ENCODE measurements at places on chromosomes 1 and 21.

- peak; percentile 65 for DNase-seq
- H3K4me1 ChIP-seq: peaks cover 2% of the 10 kb centered on the region
- peak overlapping the region; percentile 70 for H3K27ac ChIP-seq
- peak overlapping the region; percentile 71 for H3K4me3 ChIP-seq
Observed at GRCh38 chr1:67682659-67683197, 2.3 kb upstream of the GADD45A start.

- no peaks in the 10 kb centered on the region for H3K36me3 ChIP-seq
- no peak overlapping the region for H3K4me3 ChIP-seq
- no peaks in the 10 kb centered on the region for H3K4me1 ChIP-seq
- no peak overlapping the region for H3K27ac ChIP-seq
- DNase-seq: no peak
- H3K27me3 ChIP-seq: no peaks in the 10 kb centered on the region
Observed at GRCh38 chr1:182217967-182218366, 156.5 kb upstream of the ZNF648 start.

- no peaks in the 10 kb centered on the region for H3K4me1 ChIP-seq
- H3K36me3 ChIP-seq: no peaks in the 10 kb centered on the region
- no peak overlapping the region for H3K4me3 ChIP-seq
- no peak overlapping the region for H3K27ac ChIP-seq
- no peak for DNase-seq
Observed at GRCh38 chr1:235857756-235858155, 8.9 kb downstream of the LYST start.

DNA sequence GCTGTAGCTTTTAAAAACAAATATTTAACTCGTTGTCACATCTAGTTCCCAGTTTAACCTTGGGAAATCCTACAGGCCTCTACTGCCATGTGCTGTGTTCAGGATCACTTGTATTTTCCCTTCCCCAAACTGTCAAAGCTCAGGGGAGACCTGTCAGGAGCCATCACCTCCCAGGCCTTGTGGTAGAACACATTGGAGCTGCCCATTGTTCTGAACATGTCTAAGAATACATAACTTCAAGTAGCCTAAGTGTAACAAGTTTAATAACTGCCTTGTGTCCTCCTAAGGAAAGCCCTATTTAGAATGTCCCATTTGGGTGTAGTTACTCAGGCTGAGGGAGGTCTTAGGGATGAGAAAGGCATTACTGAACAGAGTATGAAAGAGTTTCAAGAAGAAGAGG is 28.6 kb upstream of the PIGC start:
- no peak overlapping the region for H3K27ac ChIP-seq
- no peaks in the 10 kb centered on the region for H3K27me3 ChIP-seq
- H3K36me3 ChIP-seq: no peaks in the 10 kb centered on the region
- no peak for DNase-seq

DNA sequence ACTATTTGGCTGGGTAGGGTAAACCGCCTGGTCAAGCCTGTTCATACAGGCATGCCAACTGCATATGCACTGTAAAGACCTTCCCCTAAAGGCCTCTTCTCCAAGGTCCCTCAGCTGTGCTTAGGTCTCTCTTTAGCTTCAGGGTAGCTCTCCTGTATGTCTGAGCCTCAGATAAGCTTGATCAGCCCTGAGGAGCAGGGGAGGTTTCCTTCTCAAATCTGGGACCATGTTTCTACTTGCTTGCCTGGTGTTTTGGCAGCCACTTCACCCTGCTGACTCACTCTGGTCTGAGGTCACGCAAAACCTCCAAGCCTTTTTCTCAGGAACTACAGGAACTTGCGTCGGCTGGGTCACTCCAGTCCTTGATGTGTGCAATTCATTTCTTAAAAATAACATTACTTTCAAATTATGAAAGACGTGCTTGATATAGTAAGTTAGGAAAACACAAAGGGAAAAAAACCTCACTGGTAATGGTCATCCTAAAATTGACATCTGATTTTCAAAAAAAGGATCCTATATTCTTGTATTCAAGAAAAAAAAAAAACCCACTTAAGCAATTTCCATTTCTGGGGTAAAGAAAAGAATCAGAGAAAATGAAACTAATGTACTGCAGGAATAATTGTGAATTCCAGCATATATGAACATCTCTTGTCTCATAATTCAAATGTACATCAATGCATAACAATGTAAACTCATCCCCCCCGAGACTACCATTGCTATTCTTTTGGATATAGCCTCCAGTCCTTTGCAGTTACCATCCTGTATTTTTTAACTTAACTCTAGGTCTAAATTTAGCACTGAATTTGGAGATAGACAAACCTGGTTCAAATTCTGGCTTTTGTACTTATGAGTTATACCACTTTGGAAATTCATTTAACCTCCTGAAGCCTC is 24.8 kb upstream of the RNF19B start:
- H3K4me3 ChIP-seq: peak overlapping the region; percentile 39
- peak; percentile 95 for DNase-seq
- H3K27ac ChIP-seq: peak overlapping the region; percentile 37
- H3K4me1 ChIP-seq: peaks cover 19% of the 10 kb centered on the region

- peaks cover 50% of the 10 kb centered on the region for H3K4me1 ChIP-seq
- H3K27ac ChIP-seq: no peak overlapping the region
- no peaks in the 10 kb centered on the region for H3K27me3 ChIP-seq
- no peak overlapping the region for H3K4me3 ChIP-seq
- DNase-seq: no peak
- no peaks in the 10 kb centered on the region for H3K36me3 ChIP-seq
Observed at GRCh38 chr1:14999441-14999840, 154.1 kb upstream of the TMEM51 start.

GRCh38 chr1:25020173-25020845 is 90.2 kb upstream of the RUNX3 start:
- H3K27me3 ChIP-seq: no peaks in the 10 kb centered on the region
- no peak overlapping the region for H3K4me3 ChIP-seq
- no peak for DNase-seq
- no peak overlapping the region for H3K27ac ChIP-seq

GRCh38 chr1:174740249-174740968 is 259.3 kb upstream of the CACYBP start:
- H3K4me3 ChIP-seq: no peak overlapping the region
- H3K27ac ChIP-seq: no peak overlapping the region
- DNase-seq: peak; percentile 43
- no peaks in the 10 kb centered on the region for H3K36me3 ChIP-seq

GRCh38 chr1:158112994-158113758 is 67.5 kb upstream of the CD1D start:
- peak overlapping the region; percentile 89 for H3K27ac ChIP-seq
- H3K27me3 ChIP-seq: no peaks in the 10 kb centered on the region
- H3K4me1 ChIP-seq: peaks cover 10% of the 10 kb centered on the region
- peak overlapping the region; percentile 50 for H3K4me3 ChIP-seq
- H3K36me3 ChIP-seq: no peaks in the 10 kb centered on the region

DNA sequence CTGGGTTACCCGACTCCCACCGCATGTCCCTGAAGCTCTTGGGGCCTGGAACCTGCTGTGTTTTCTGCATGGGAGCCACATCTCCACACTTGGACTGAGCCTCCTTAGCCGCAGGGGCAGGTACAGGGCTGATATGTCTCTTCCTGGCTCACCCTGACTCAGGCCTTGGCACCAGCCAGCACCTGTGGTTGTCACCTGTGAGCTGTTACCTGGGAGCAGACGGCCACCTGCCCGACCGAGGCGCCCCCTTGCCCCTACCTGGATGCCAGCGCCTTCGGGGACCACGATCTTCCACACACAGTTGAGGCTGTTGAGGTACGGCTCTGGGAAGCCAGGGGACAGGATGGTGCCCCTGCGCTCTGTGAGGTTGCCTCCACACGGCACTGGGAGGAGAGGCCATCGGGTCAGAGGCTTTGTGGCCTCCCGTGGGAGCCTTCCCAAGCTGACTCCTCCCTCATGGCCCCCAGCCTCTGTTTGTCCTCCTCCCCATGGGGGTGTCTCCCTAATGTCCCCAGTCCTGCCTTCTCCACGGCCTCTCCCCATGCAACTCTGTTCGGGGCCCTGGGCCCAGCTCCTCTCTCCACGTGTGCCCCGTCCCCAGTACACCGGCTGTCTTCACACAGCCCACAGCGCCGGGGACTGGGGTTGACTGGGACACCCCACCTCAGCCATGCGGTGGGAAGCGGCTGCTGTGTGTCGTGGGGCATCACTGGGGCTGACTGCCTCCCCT is 152.0 kb downstream of the ZSCAN20 start:
- DNase-seq: no peak
- no peak overlapping the region for H3K4me3 ChIP-seq
- H3K27me3 ChIP-seq: peaks cover 3% of the 10 kb centered on the region
- H3K27ac ChIP-seq: no peak overlapping the region

DNA sequence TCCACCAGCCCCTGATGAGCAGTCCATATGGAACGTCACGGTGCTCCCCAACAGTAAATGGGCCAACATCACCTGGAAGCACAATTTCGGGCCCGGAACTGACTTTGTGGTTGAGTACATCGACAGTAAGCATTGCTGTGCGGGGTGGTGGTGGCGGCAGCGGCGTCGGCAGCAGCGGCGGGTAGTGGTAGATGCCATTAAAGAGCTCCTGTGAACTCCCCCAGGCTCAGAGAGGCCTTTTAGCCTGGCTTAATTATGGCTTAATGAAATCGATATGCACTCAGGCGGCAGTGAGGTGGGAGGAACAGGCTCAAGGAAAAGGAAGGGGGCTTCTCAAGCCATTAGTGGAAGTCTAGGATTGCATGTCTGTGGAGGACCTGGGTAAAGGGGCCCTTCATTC is 41.9 kb upstream of the CNTN2 start:
- peaks cover 48% of the 10 kb centered on the region for H3K36me3 ChIP-seq
- H3K27ac ChIP-seq: no peak overlapping the region
- peaks cover 3% of the 10 kb centered on the region for H3K4me1 ChIP-seq
- H3K4me3 ChIP-seq: no peak overlapping the region
- DNase-seq: no peak

- no peak overlapping the region for H3K4me3 ChIP-seq
- peaks cover 10% of the 10 kb centered on the region for H3K27me3 ChIP-seq
- no peak for DNase-seq
- H3K27ac ChIP-seq: no peak overlapping the region
- H3K4me1 ChIP-seq: no peaks in the 10 kb centered on the region
Observed at GRCh38 chr1:223872308-223872901, 26.7 kb upstream of the TP53BP2 start.

DNA sequence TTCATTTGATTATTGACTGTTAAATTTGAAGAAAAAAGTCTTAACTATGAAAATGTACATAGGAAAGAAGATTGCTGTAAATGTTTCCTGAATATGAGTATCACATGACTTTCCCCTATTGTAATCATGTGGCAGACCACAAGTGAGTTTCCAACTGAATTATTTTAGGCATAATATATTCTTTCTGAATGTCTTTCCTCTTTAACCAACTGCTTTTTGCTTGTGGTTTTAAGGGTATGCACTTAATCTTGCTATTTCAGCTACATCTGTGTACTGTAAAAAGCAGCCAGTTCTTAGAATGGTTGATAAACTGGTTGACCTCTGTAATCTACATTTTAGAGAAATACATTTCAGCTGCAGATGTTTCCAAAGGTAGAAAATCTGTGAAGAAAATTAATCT is 400.7 kb downstream of the NEGR1 start:
- H3K27me3 ChIP-seq: no peaks in the 10 kb centered on the region
- no peak overlapping the region for H3K27ac ChIP-seq
- DNase-seq: no peak
- H3K4me3 ChIP-seq: no peak overlapping the region
- H3K4me1 ChIP-seq: no peaks in the 10 kb centered on the region
- H3K36me3 ChIP-seq: no peaks in the 10 kb centered on the region

DNA sequence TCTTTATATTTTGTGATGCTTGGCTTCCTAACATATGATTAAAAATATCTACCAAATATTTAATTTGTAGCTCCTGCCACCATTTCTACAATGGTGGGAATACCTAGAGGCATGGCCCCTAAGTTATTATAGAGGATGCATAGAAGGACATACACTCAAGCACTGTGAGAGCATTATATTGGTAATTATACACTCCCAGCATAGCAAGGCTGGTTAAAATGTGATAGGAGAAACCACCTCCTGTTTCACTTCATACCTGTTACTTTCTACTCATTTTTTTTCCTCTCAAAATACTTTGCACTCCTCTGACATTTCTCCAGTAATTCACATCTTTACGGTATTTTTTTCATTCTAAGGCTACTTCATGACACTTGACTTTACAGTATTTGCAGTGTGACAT is 92.9 kb downstream of the HS2ST1 start:
- no peaks in the 10 kb centered on the region for H3K4me1 ChIP-seq
- H3K27me3 ChIP-seq: no peaks in the 10 kb centered on the region
- no peak overlapping the region for H3K27ac ChIP-seq
- no peaks in the 10 kb centered on the region for H3K36me3 ChIP-seq
- no peak overlapping the region for H3K4me3 ChIP-seq
- no peak for DNase-seq

GRCh38 chr1:233224311-233224710 is 71.2 kb downstream of the PCNX2 start:
- H3K27me3 ChIP-seq: no peaks in the 10 kb centered on the region
- H3K27ac ChIP-seq: peak overlapping the region; percentile 58
- H3K4me3 ChIP-seq: no peak overlapping the region
- peak; percentile 39 for DNase-seq
- H3K4me1 ChIP-seq: no peaks in the 10 kb centered on the region
- H3K36me3 ChIP-seq: peaks cover 12% of the 10 kb centered on the region

GRCh38 chr1:207088161-207088560 is 499 bp upstream of the C4BPB start:
- no peak overlapping the region for H3K4me3 ChIP-seq
- no peak overlapping the region for H3K27ac ChIP-seq
- peaks cover 3% of the 10 kb centered on the region for H3K27me3 ChIP-seq
- H3K36me3 ChIP-seq: no peaks in the 10 kb centered on the region

- DNase-seq: no peak
- H3K4me3 ChIP-seq: no peak overlapping the region
- no peaks in the 10 kb centered on the region for H3K36me3 ChIP-seq
- H3K4me1 ChIP-seq: peaks cover 2% of the 10 kb centered on the region
Observed at GRCh38 chr1:11342621-11343032, 69.6 kb downstream of the UBIAD1 start.

DNA sequence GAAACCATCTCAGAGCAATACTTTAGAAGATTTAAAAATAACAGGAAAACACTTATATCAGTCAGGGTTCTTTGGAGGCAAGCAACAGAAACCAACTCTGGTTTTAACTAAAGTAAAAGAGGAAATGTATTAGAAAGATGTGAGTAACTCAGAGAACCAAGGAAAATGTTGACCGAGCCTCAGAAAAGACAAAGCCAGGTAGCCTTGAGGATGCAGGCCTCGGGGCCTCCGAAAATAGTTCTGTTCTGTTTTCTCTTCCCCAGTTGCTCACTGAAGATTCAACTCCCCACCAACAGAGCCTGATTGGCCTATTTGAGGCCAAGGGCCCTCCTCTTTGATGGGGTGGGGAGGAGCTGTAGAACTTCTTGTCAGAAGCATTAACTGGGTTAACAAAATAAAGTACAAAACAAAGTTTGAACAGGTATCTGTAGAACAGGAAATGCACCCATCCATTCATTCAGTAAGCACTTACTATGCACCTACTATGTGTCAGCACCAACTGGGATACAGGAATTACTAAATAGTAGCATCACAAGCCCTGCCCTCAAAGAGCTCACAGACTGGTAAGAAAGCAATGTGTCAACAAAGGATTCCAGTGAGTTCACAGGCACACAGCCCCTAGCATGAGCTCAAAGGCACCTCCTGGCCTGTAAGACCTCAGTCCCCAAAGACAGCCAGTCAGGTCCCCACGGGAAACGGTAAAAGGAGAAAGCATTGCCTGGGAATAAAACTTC is 12.6 kb downstream of the SLAMF8 start:
- H3K4me1 ChIP-seq: peaks cover 26% of the 10 kb centered on the region
- DNase-seq: no peak
- H3K4me3 ChIP-seq: no peak overlapping the region

GRCh38 chr1:205669341-205670149 is 10.8 kb downstream of the SLC45A3 start:
- H3K27ac ChIP-seq: no peak overlapping the region
- peak; percentile 15 for DNase-seq
- no peaks in the 10 kb centered on the region for H3K27me3 ChIP-seq
- no peak overlapping the region for H3K4me3 ChIP-seq
- peaks cover 50% of the 10 kb centered on the region for H3K4me1 ChIP-seq

GRCh38 chr1:7223334-7224080 is 438.3 kb downstream of the CAMTA1 start:
- no peaks in the 10 kb centered on the region for H3K27me3 ChIP-seq
- H3K36me3 ChIP-seq: no peaks in the 10 kb centered on the region
- no peak overlapping the region for H3K27ac ChIP-seq

All from mesenchymal stem cell (in vitro differentiated cells and primary cell).